ENCODE measurements at places on chromosomes 5 and 9.

- DNase-seq: no peak
These were observed 22.2 kb upstream of the MYOT start for GRCh38 chr5:137845472-137845871.

- no peak for DNase-seq
These were observed 14.7 kb downstream of the NDUFS4 start for GRCh38 chr5:53575101-53575500.

- DNase-seq: no peak
These were observed 8.5 kb downstream of the CDH12 start for GRCh38 chr5:22844636-22845035.

DNA sequence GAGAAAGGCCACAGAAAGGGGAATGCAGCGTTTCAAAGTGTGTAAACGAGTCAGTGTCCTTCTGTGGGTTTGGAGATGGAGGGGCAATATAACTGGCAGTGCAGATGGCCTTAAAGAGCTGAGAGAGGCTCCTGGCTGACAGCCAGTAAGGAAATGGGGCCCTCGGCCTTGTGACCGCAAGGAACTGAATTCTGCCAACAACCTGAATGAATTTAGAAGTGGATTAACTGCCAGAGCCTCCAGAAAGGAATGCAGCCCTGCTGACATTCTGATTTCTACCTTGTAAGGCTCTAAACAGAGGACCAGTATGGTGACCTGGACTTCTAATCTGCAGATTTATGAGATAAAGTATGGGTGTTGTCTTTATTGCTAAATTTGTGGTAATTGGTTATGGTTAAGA is 17.5 kb upstream of the NREP start:
- peak; percentile 38 for DNase-seq

DNA sequence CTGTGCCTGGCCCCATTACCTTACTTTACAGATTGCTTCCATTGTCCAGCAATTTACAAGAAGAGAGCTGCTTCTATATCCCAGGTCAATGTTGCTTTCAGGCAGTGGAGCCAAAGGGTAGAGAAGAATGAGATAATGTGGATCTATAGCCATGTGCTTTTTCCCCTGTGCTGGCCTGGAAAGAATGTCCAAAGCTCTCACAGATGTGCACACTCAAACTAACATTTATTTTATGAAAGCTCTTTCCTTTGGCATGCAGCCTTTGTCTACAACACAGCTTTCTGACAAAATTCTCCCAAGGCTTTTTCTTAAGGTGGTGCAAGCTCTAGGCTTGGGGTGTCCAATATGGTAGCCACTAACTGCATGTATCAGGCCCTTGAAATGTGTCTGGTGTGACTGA is 217.3 kb downstream of the LRRC70 start:
- no peak for DNase-seq

DNA sequence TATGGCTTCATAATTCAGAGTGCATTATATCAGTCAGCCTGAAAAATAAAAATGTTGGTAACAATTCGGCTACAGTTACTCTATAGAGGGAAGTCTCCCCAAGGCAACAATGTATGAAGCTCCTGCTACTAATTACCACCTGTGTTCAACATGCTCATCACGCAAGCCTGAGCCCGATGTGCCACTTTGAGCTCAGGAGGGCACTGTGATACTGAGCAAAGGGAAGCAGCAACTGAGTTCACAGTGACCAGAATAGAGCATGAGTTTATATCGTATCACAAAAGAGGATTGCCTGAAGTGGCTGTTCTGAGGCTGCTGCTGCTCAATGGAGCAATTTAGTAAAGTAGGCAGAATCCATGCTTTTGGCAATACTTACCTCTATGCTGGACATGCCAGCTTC is 202.0 kb upstream of the HAPLN1 start:
- no peak for DNase-seq

GRCh38 chr5:158285698-158286097 is 426.8 kb upstream of the CLINT1 start:
- no peak for DNase-seq

DNA sequence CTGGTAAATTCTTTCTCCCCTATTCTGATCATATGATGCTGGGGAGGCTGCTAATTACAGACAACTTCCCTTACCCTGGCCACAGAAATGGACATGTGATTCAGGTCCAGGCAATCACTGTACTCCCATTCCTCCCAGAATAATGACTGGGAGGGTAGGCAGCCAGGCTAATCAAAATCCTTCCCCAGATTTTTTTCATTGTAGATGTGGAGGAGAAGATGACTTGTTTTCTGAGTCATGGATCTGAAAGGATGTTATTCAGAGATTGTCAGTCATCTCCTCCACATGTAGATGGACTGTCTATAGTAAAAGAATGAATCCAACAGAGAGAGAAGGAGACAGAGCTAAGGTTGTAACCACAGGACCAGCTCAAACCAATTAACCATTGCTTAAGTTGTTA is 123.9 kb upstream of the PUM3 start:
- peak; percentile 70 for DNase-seq

DNA sequence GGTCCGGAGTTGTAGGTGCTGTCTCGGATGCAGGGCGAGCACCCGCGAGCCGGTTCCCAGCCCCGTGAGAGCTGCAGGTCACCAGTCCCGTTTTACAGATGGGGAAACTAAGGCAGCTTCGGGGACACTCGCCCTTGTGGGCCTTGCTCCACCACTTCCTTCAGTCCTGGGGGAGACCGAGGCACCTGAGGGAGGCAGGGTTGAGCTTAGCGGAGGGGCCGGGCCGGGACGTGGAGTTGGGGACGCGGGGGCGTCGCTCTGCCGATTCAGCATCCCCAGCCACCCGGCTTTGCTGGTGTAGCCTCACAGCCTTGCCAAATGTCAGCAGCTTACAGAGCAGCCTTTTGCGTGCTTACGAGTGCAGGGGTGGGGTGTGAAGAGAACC is 530 bp downstream of the BBLN start:
- DNase-seq: peak; percentile 31

DNA sequence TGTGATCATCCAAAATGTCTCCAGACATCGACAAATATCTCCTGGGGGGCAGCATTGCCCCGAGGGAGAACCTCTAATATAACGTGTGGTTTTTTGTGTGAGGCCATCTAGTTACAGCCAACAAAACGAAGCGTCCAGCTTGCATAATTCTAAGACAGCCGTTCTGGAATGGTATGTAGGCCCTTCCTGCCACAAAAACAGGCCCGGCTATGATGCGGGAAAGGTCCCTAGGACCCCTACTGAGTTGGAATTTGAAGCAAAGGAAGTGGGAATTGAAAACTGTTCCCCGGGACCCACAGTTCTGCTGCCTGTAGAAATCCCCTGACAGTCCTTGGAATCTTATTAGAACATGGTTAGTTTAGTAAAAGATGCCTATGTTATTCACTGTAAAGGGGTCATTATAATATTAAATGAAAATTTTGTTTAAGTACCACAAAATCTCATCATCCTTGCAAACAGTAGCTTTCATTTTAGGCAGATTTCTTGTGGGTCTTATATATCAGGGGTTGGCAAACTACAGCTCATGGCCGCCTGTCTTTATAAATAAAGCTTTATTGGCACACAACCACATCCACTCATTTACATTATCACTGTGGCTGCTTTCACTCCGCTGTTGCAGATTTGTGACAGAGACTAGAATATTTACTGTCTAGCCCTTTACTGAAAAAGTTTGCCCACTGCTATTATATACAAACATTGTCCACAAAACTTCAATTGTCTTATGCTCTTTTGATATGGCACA is 70.7 kb downstream of the MSX2 start:
- DNase-seq: peak; percentile 24

DNA sequence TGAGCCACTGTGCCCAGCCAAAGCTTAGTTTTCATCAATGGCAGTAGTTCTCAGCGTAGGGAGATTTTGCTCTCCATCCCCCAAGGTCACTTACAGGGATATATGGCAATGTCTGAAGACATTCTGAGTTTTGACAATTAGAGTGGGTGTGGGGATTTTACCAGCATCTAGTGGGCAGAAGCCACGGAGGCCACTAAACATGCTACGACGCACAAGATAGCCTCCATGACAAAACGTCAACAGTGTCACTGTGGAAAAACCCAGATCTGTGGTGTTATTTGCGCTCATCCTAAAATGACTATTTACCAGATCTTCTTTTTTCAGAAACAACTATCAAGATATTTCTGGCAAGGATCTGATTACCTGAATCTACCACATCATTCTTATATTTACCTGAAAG is 68.2 kb downstream of the CDC14B start:
- DNase-seq: no peak

GRCh38 chr5:61964201-61964600 is 341.8 kb upstream of the KIF2A start:
- DNase-seq: peak; percentile 19

GRCh38 chr9:95826183-95826838 is 49.2 kb upstream of the ERCC6L2 start:
- DNase-seq: no peak

DNA sequence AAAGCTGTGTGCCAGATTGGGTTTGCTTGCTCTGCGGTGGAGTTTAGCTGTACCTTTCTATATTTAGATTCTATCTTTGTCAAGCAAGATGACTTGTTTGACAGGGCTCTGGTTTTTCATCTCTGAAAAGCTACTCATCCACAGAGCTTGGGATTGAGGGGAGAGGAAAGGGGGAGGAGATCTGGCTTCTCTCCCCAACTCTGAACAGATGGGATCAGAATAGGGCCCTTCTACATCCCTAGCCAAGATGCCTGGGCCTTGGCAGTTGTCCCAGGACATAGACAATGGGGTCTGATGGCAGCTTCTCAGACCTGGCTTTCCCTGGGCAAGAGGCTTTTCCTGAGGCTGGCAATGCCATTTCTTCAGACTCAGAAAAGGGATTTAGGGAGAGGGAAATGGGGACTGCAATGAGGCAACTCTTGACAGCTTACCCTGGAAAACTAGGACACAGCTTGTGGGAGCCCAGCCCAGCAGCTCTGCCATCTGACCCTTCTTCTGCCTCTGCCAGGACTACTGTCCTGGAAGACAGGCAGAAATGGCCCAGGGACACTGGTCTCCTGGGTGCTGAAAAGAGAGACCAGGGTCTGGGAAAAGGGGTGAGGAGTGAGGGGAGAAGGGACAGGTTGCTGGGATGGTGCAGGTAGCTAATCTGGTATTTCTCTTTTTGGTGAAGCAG is 50.2 kb upstream of the ASTN2 start:
- DNase-seq: no peak

DNA sequence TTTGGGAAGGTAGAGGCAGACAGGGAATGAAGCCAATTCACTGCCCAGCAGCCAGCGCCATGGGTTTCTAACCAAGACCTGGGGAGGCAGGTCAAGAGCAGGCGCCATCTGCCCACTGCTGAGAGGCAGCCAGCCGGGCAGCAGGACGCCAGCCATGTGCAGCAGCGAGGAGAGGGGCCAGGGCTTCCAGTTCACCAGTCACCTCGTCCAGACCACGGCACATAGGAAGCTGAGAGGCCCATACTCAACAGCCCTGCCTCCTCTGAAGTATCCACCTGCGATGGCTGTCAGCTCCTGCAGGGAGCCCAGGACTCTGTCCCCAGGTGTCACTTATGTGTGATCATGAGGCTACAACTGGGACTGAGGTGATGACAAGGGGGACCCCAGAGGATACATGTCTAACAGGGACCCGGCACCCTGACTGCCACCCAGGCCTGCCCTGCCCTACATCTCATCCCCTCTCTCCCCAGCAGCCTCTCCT is 30.1 kb downstream of the IPPK start:
- no peak for DNase-seq

- peak; percentile 10 for DNase-seq
These were observed 22.2 kb upstream of the CEP78 start for GRCh38 chr9:78213712-78214111.

DNA sequence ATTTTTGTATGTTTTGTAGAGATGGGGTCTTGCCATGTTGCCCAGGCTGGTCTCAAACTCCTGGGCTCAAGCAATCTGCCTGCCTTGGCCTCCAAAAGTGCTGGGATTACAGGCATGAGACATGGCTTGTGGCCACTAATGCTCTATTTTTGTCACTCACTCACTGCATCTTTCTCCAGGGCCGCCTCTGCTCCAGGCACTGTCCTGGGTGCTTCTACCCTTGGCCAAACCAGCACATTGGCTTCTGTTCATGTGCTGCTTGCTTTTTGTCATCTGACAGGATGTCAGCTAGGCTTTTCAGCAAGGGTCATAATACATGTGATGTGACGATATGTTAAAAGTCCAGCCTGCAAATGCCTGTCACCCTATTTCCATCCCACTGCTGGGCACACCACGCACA is 3.2 kb downstream of the ODF2 start:
- DNase-seq: no peak

- DNase-seq: no peak
These were observed 1902.2 kb upstream of the C9orf72 start for GRCh38 chr9:29475471-29475870.

All from fibroblast of mammary gland (primary cell).